ENCODE measurements at places on chromosomes 3 and 15.

DNA sequence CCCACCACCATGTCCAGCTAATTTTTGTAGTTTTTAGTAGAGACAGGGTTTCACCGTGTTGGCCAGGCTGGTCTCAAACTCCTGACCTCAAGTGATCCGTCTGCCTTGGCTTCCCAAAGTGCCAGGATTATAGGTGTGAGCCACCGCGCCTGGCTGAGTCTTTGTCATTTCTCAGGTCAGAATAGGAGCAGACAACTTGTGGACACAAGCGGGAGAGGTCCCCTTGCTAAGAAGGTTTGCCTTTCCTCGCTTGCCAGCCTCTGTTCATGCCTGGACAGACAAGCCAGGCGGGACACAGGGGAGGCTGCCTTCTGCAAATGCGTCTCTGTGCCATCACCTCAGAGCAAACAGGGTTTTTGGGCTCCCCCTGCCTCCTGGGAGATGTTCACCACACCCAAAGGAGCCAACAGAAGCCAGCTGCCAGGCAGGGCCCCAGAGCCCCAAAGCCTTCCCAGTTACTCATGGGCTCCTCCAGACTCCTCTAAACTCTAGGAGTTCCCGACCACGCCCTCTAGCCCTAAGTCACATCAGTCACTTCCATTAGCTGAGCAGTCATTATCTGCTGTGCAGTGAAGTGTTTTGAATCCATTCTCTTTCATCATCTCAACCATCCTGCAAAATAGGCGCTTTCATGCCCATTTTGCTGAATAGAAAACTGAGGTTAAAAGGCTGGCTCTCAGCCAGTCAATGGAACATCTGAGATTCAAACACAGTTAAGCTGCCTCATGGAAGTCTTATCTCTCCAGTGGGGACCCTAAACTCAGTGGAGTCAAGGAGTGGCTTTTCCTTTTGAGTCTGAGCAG is 245.0 kb downstream of the UACA start:
- DNase-seq = no peak

- DNase-seq = no peak
Observed at GRCh38 chr3:43194490-43195114, 88.7 kb upstream of the POMGNT2 start.

- no peak for DNase-seq
Observed at GRCh38 chr15:80997692-80998091, 3.0 kb upstream of the TLNRD1 start.

GRCh38 chr3:190345027-190345821 is 23.0 kb upstream of the CLDN1 start:
- no peak for DNase-seq

DNA sequence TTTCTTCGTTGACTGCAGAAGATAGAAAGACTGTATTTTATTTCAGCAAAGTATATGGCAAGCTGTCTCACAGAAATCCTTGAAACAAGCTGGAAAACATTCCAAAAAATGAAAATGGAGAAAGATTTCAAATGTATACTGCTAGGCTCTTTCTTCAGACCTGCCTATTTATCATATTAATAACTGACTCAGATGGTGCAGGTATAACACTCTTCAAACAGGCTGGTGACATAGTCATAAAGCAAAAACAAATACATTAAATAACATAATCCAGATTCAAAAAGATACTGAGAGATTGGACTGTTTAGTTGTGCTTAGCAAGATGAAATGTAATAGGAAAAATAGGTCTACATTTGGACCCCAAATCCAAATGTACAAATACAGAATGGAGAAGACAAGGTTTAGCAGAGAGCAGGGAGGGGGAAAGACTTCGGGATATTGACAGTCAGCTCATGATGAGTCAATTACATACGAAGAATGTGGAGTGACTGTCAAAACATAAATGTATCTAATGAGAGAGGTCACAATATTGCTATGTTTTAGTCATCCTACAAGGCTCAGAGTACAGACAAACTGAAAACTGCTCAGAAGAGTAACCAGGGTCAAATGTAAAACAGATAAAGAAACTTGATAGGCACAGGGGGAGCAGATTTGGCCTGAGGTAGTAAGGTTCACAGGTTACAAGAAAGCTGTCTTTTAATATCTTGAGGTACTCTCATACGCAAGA is 88.7 kb downstream of the DMXL2 start:
- DNase-seq = no peak

GRCh38 chr15:83404121-83404520 is 43.0 kb upstream of the SH3GL3 start:
- DNase-seq = no peak

DNA sequence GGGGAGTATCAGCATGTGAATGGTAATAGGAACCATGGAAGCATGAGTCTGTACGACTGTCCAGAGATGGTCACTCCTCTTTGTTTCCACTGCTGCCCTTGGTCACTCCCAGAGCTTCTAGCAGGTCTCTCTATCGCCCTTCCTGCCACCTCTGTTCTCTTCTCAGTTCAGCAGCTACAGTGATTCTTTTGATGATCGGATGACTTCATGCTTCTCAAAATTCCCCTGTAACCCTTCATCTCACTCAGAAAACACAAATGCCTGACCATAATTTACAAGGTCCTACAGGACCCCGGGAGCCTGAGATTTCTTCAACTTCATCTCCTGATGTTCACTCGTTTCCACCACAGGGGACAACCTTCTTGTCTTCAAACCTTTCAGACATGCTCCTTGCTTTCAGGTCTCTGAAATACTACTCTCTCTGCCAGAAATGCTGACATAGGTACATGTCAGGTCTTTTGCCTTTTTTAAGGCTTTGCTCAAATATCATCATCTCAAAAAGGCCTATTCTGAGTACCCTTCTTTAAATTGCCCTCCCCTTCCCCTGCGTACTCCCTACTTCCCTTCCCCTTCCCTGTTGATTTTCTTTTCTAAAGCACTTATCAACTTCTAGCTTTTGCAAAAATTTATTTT is 42.1 kb upstream of the BHLHE40 start:
- DNase-seq = no peak

DNA sequence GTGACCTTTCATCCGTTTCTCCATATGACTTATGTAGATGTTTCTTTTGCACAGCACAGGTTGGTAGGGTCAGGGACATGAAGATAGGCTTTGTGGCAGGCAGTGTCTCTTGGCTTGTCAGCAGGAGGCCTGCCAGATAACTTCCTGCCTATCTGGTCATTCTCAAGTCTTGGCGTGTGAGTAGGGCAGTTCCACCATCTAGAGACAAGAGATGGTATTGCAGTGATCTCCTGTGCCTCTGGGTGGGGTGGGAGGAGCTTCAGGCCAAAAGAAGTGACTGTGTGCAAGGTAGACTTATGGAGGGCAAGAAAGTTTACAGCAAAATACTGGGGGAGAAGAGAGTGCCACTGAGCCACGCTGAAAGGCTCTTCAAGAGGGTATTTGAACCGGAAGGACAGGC is 11.0 kb downstream of the TEX264 start:
- DNase-seq = peak; percentile 53

DNA sequence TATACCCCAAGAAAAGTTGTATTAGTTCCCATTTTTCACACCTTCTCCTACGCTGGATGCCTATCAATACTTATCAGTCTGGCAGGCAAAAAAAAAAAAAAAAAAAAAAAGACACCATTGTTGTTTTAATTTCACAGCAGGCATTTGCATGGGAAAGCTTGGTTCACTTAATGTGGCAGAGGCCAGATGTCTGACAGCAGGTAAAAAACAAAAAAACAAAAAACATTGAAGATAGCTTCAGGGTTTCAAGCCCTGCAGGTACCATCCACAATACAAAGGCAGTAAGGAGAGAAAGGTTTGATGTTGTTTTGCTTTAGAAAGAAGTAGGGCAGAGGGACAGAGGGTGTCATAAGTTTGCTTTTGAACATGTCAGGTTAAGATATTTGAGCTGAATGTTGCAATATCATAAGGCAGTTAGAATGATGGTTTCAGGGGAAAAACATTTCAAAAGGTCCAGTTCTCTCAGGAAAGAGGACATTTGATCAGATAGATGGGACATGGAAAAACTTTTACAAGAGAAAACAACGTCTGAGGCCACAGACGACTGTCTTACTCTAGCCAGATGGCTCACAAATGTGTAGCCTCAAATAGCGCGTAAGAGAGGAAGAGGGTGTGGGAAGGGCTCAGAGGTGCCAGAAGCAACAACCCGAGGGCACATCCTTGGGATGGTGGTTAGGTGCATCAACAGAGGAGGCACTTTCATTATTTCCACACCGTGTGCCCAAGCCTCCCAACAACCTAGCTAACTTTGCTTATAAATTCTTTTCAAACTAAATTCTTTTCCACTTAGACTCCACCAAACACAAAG is 25.7 kb downstream of the PCOLCE2 start:
- DNase-seq = no peak

DNA sequence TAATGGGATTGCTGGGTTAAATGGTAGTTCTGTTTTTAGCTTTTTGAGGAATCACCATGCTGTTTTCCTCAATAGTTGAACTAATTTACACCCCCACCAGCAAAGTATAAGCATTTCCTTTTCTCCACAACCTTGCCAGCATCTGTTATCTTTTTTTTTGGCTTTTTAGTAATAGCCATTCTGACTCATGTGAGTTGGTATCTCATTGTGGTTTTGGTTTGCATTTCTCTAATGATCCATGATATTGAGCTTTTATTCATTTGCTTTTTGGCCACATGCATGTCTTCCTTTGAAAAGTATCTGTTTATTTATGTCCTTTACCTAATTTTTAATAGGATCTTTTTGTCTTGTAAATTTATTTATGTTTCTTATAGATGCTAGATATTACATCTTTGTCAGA is 288.2 kb downstream of the EPHA6 start:
- no peak for DNase-seq

GRCh38 chr3:71451060-71451459 is 132.5 kb downstream of the FOXP1 start:
- DNase-seq = no peak

- DNase-seq = peak; percentile 59
Observed at GRCh38 chr15:52496776-52497470, 31.8 kb downstream of the MYO5A start.

GRCh38 chr3:98325055-98325454 is 28.6 kb upstream of the OR5K4 start:
- DNase-seq = no peak

DNA sequence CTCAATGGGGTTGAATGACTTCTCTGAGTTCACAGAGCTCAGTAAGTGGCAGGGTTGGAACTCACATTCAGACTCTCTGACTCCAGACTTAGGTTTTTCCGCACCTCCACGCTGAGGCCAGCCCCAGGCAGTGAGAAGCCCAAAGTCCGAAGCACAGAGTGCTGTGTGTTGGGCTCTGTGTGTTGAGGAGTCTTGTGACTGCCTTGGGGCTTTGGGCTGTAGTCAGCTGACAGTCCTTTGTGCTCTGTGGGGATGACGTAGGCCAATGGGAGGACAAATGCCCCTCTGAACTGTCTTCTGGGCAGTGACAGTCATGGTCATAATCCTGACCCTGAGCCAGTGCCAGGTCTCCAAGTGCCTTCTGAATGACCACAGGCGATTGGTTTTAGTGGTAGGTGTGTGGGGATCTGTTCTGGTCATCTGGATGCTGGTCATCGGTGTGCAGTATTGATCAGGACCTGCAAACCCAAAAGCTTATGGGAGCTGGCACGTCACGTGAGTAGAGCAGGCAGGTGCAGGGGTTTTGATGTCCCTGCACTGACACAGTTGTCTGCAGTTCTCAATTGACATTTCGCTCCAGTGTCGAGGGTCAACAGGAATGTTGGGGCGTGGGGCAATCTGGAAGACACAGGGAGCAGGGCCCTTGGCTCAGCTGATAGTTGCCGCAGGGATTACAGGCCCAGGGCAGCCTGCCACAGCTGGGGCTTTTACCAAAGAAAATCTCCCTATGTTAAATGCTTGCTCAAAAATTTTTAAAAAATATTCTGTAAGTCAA is 45.3 kb downstream of the CAPN3 start:
- DNase-seq = no peak

- DNase-seq = no peak
Observed at GRCh38 chr3:53250453-53250852, 5.4 kb downstream of the TKT start.

DNA sequence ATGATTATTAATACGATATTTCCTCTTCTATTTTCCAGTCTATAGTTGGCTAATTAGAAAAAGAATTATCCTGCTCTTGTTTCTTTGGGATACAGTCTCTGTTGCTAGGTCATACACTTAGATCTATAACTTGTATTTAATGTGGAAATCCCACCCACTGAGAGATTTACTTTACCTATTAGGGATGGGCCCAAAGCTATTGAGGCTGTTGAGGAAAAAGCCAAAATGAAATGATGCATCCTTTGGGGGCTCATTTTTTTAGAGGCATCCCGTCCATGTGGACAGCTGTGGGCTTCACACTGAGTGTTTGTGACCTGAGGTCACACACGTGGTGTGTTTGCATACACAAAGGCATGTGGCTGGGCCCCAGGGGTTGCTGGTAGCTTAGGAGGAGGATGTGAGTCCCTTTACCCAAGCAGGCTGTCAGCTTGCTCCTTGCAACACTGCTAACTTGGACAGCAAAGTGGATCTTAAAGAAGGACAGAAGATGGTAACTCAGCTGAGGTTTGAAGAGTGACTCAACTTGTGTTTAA is 477.4 kb downstream of the AGBL1 start:
- no peak for DNase-seq

DNA sequence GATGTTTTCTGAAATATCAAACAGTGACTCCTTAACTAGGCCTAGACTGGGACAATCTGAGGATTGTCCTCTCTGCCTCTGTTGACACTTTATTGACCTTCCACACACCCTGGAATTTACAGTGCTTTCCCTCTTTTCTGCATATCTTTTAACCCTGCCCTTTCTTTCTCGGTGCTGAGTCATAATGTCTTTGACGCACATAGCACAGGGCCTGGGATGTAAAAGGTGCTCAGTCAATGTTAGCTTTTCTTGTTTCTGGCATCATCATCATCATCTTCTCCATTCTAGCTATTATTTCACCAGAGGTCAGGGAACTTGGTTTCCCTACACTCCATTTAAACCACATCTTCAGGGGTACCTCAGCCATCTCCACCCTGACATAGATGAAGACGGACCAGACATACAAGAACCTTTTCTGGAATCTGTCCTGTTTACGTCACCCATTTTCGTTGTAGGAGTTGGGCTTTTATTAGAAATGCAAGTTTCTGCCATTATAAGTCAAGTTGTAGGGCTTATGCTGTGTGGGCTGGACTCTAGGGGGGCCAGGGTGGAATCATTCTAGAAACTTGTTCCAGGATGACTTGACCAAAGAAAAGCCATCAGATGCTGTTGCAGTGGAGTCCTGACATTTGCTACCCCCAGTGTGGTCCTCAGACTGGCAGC is 46.6 kb downstream of the ZBTB38 start:
- no peak for DNase-seq

GRCh38 chr15:32675466-32675865 is 34.0 kb downstream of the SCG5 start:
- DNase-seq = no peak

- no peak for DNase-seq
Observed at GRCh38 chr3:78426454-78426853, 1341.3 kb downstream of the ROBO1 start.

GRCh38 chr3:126107957-126108675 is 24.2 kb upstream of the SLC41A3 start:
- no peak for DNase-seq

DNA sequence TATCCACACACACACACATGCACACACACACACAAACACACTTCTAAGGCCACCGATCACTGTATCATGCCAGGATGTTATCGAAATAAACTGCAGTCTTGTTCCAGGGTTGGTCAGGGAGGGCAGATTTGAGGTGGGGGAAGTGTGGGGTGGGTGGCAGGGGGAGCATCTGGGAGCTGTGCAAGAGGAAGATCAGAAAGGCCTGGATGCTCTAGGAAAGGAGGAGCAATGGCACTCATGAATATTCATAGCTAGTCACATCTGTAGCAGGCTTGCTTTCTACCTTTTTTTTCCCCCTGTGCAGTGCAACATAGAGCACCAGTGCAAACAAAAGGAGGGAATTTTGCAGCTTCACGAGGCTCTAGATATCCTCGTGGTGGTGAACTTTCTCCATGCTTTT is 84.9 kb downstream of the MEIS2 start:
- DNase-seq = no peak

Measured in stimulated activated CD8-positive, alpha-beta memory T cell treated with anti-CD3 and anti-CD28 coated beads, Interleukin-15, amount 100 ng/mL, for 48 hours (primary cell).